Esophagus squamous epithelium (tissue), 5 donors: ENCODE measurements at places on chromosomes 6 and 20.

DNA sequence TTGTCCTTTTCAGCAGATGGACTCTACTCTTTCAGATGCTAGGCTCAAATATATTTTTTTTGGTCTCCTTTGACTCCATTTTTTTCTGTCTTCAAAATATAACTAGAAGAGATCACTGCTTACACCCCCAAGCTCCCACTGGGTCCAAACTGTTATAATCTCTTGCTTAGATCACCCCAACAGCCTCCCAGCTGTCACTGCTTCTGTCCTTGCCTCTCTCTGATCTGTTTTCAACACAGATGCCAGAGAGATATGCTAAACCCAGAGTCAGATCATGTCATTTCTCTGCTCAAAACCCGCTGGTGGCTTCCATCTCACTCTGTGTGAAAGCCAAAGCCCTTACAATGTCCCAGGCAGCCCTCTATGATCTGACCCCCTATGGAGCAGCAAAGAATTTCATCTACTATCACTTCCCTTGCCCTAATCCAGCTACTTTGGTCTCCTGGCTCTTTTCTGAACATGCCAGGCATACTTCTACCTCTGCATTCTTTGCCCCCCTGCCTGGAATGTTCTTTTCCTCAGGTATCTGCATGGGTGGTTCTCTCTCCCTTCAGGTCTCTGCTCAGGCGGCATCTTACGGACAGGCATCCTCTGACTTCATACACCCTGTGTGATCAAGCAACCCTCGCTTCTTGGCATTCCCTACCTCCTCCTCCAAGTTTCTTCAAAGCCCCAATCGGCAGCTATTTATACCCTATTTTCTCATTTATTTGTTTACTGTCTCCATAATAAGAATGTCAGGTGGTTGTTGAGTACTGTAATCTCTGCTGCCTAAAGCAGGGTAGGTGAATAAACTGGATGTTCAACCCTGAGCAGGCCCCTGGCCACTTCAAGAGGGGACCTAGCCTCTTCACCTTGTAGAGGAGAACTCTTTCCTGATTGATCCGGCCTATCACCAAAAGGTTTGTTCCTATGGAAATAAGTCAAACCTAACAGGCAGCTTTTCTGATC, 43.6 kb upstream of the SLC4A11 start:
- DNase-seq = no peak

DNA sequence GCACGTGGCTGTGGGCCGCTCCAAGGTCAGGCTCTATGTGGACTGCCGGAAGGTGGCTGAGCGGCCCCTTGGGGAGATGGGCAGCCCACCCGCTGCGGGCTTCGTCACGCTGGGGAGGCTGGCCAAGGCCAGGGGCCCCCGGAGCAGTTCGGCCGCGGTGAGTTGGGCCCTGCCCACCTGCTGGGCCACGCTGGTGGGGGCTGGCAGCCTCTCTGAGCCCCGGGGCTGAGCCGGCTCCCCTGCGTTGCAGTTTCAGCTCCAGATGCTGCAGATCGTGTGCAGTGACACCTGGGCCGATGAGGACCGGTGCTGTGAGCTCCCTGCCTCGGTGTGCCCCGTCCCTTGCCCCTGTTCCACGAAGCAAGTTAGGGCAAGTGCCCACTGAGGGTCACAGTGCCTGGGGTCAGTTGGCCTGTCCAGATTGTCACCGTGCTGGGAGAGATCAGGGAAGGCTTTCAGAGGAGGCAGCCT, 27.1 kb downstream of the COL20A1 start:
- no peak for DNase-seq

- DNase-seq = no peak
Measured at GRCh38 chr6:38195113-38195635, 375.6 kb downstream of the ZFAND3 start.

DNA sequence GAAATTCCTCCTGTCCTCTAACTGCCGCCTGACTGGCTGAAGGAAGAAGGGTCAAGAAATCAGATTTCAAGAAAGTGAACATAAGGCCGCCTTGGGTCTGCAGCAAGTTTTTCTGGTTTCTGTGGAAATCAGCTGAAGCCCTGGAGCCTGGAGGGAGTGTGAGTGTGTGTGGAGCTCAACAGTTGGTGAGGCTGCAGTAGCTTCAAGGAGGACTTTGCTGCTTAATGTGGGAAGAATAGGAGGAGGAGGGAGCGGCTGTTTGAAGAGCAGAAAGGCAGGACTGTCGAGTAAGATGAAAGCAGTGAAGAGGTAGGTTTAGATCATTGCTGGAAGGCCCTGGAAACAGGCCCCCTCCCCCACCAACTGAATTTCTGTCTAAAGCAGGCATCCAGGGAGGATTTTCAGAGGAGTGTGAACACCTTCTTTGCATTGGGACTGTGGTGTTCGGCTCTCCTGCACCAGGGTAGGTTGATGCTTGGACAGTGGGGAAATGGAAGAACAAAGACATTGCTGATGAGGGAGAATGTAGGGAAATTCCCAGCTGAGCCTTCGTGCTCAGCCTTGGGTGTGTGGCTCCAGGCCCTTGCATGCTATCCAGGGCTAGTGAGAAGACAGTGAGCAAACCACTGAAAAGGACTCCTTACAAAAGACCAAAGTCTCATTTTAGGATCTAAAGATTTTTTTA, 79.5 kb upstream of the VSTM2L start:
- no peak for DNase-seq

- DNase-seq = no peak
Measured at GRCh38 chr6:5679691-5680090, 327.0 kb downstream of the NRN1 start.

GRCh38 chr20:16729565-16730460, at the start of gene SNRPB2:
SNRPB2 (plus strand) TSS chr20:16730026; CDS start chr20:16731703, 1,677 bp downstream.
- peak; percentile 76 for DNase-seq

- DNase-seq = no peak
Measured at GRCh38 chr20:62527781-62528180, 52.0 kb upstream of the GATA5 start.

DNA sequence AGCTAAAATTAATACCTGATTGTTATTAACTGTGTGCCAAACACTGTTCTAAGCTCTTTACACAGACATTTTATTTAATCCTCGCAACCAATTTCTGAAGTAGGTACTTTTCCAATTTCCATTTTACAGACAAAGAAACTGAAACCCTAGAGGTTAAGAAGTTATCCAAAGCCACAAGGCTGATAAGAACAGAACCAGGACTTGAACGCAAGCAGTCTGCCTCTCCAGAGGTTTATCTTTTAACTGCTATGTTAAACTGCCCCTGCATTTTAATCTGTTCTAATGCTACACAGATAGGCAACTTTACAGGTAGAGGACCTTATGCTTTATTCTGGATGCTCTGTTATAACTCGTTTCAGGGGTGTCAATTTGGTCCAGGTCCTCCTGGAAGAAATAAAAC, 118.2 kb downstream of the SLC16A10 start:
- no peak for DNase-seq

GRCh38 chr20:32845786-32846185, 12.9 kb upstream of the EFCAB8 start:
- no peak for DNase-seq

- no peak for DNase-seq
Measured at GRCh38 chr20:52230409-52230808, 38.8 kb upstream of the ZFP64 start.

DNA sequence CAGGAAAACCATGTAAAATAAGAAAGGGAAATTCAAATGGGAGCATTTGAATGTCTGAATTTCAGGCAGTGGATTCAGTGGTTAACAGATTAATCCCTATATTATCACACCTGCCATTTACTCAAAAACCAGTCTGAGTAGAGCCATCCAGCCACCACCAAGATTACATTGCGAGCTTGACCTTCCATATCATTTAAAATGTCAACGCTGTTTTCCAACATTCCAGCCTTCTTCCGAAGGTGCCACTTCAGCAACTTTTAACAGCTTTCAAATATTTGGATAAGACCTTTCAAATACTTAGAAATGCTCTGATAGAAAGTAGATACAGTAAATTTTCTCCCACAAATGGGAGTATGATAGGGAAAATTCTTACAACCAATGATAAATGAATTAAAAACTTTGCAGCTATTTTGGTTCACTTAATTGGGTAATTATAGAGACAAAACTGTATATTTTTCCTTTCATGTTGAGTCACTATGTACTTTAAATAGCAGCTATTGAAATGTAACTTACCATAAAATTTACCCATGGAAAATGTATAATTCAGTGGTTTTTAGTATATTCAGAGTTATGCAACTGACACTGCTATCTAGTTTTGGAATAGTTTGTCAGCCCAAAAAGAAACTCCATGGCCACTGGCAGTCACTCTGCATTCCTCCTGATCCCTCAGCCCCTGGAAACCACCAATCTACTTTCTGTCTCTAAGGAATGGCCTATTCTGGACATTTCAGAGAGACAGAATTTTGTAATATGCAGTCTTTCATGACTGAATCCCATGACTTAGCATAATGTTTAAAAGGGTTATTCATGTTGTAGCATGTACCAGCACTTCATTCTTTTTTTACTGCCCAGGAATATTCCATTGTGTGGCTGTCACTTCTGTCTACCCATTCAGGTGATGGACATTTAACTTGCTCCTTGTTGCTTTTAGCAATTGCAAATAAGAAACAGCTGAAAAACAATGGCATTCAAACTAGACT, 21.5 kb downstream of the EZR start:
- no peak for DNase-seq

- DNase-seq = no peak
Measured at GRCh38 chr6:79574630-79575225, 37.5 kb upstream of the LCA5 start.

DNA sequence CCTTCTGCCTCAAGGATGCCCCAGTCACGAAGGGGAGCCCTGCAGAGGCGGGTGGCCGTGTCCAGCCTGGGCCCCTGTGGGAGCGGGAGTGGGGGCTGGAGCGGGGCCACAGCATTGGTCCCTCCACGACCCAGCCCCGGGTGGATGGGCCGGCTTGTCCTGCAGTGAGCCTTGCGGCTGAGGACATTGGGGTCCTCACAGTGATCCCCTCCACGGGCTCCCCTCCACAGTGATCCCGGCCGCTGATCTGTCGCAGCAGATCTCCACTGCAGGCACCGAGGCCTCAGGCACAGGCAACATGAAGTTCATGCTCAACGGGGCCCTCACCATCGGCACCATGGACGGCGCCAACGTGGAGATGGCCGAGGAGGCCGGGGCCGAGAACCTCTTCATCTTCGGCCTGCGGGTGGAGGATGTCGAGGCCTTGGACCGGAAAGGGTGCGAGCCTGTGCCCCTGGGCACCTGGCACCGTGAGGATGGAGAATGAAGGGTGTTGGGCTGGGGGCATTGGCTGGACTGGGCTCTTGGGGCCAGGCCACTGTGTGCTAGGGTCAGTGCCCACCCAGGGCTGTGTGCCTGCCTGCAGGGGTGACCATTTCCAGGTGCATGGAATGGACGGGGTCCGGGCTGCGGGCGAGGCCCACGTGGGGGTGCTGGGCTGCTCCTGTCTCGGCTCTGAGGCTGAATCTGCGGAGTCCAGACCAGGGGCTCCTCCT, 44.4 kb downstream of the PYGB start:
- no peak for DNase-seq

- DNase-seq = no peak
Measured at GRCh38 chr20:23186808-23187207, 100.7 kb upstream of the CD93 start.

DNA sequence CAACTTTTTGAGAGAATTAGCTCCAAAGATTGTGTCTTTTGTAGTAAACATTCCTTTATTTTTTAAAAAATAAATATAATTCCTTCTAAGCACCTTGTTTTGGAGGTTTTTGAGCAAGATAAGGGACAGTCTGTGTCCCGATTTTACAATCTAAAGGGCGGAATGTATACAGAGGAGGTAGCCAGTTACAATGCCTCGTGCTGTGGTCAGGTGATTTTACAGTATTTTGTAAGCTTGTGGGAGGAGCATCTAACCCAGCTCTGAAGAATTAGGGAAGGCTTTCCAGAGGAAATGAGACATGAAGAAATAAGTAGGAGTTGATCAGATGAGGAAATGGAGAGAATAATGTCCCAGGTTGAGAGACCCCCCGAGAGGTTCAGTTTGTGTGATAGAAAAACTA, 1.3 kb downstream of the HINT3 start:
- no peak for DNase-seq

DNA sequence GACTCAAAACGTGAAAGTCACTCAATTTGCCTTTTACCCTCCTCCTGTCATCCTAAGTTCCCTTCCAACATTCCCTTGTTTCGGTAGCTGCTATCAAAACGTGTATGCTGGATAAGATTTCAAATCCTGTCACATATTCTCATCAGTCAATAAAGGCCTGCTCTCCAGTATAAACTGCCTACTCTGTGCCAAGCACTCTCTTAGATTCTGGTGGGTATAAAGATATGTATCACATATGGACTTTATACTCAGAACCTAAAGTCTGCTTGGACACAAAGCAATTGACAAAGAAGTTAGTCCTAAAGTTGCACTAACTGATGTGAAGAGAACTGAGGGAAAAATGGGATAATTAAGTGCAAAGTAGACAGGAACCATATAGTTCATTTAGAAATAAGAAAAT, 476.6 kb upstream of the MARCKS start:
- no peak for DNase-seq

DNA sequence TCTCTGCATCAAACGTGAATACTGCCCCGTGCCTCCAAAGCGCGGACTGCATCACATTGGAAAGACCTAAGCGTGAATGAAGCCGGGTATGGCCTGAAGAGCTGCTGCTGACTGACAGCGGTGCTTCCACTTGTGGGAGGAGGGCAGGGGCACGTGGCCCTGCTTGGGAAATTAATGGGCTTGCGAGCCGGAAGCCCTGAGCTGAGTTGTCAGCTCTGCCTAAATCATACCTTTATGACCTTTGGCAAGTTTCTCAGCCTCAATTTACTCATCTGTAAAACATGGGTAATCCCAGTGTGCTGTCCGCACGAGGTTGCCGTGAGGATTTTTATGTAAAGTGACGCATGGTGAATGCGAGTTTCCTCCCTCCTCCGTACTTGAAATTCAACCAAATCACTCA, 67.0 kb upstream of the FOXQ1 start:
- no peak for DNase-seq

- no peak for DNase-seq
Measured at GRCh38 chr6:36285797-36286196, 15.9 kb downstream of the PNPLA1 start.

- DNase-seq = no peak
Measured at GRCh38 chr6:36071281-36071680, 43.7 kb downstream of the MAPK14 start.

DNA sequence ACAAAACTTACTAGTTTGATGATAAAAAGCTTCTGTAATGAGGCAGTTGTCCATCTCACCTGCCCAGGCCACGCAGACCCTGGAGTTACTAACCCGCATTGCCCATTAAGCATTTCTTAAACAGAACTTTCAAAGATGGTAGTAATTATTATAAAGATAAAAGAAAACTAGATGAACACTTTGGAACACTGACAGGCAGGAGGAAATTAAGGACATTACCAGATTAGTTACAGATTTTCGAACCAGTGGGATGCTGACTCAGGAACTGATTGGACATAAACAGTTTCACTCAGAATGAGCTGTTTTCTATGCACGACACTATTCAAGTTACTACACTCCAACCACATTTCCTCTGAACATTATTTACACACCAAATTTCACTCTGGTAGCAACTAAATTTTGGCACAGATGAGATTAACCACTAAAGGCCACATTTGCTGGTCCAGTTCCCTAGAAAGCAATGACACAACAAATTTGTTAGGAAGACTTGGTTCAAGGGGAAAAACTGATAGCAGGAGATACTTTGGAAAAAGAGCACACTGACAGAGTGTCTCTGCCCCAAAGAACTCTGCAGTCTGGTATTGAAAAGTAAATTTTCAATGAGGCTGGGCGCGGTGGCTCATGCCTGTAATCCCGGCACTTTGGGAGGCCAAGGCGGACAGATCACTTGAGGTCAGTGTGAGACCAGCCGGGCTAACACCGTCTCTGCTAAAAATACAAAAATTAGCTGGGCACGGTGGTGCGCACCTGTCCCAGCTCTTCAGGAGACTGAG, 3.0 kb downstream of the ROMO1 start:
- DNase-seq = no peak

GRCh38 chr6:79084693-79085092, 6.6 kb upstream of the PHIP start:
- DNase-seq = no peak

GRCh38 chr6:126261792-126262421, 78.0 kb upstream of the CENPW start:
- DNase-seq = no peak
